ENCODE measurements at places on chromosomes 6 and 20.

- DNase-seq = no peak
Observed at GRCh38 chr6:142856624-142857232, 88.2 kb downstream of the HIVEP2 start.

DNA sequence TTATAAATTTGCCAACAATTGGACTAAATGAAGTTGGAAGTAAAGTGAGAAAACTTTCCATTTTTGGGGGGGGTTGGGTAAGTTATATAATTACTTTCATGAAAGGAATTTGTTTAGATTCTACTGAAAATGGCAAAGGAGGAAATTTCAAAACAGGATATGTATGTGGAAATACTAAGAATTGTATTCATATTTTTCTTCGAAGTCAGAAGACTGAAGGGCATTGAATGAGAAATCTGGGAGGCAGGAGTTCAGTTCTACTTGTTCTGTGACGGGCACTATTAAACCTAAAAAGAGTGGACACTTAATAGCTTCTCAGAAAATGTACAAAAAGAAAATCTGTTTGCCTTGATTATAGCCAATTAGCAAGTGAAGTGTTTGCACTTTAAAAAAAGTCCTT lies 114.7 kb downstream of the PRIM2 start:
- no peak for DNase-seq

GRCh38 chr6:144055121-144055931 lies 40.0 kb downstream of the SF3B5 start:
- no peak for DNase-seq

GRCh38 chr6:124599656-124600055 lies 362.6 kb upstream of the RNF217 start:
- no peak for DNase-seq

DNA sequence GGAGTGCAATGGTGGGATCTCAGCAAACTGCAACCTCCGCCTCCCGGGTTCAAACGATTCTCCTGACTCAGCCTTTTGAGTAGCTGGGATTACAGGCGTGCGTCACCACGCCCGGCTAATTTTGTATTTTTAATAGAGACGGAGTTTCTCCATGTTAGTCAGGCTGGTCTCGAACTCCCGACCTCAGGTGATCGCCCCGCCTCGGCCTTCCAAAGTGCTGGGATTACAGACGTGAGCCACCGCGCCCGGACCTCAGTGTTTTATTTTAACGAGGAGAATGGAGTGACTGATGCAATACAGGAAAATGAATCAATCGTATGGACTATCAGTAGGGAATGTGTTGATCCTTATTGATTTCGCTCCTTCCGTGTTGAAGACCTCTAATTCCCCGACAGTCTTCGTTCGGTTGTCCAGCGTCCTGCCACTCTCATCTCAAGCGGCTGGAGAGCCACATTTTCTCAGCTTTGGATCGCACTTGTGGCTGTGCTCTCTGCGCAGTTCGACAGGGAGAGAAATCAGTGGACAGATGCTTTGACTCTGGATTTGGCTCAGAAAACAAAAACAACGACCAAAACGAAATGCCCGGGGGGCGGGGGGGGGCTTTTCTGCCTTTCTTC lies 166.2 kb downstream of the TRIM27 start:
- no peak for DNase-seq

- no peak for DNase-seq
Observed at GRCh38 chr6:138008791-138009190, 98.4 kb downstream of the PERP start.

- DNase-seq = no peak
Observed at GRCh38 chr20:9744551-9744950, 94.3 kb downstream of the PAK5 start.

DNA sequence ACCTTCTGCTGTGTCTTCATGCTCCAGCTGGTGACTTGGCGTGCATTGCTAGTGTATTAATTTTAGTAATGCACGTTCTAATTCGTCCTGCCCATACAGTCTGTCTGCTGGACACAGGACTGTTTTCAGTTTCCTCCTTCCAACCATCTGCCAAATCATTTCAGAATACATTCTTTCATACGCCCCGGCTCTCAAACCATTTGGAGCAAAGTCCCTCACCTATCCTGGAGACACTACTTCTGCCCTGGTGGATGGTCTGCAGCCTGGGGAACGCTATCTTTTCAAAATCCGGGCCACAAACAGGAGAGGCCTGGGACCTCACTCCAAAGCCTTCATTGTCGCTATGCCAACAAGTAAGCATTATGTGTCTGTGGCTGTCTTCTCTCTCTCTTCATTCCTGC lies 60.5 kb downstream of the FNDC1 start:
- no peak for DNase-seq

- DNase-seq = no peak
Observed at GRCh38 chr6:18047406-18047805, 60.0 kb upstream of the KIF13A start.

- DNase-seq = peak; percentile 17
Observed at GRCh38 chr20:16476032-16476431, 97.2 kb downstream of the KIF16B start.

DNA sequence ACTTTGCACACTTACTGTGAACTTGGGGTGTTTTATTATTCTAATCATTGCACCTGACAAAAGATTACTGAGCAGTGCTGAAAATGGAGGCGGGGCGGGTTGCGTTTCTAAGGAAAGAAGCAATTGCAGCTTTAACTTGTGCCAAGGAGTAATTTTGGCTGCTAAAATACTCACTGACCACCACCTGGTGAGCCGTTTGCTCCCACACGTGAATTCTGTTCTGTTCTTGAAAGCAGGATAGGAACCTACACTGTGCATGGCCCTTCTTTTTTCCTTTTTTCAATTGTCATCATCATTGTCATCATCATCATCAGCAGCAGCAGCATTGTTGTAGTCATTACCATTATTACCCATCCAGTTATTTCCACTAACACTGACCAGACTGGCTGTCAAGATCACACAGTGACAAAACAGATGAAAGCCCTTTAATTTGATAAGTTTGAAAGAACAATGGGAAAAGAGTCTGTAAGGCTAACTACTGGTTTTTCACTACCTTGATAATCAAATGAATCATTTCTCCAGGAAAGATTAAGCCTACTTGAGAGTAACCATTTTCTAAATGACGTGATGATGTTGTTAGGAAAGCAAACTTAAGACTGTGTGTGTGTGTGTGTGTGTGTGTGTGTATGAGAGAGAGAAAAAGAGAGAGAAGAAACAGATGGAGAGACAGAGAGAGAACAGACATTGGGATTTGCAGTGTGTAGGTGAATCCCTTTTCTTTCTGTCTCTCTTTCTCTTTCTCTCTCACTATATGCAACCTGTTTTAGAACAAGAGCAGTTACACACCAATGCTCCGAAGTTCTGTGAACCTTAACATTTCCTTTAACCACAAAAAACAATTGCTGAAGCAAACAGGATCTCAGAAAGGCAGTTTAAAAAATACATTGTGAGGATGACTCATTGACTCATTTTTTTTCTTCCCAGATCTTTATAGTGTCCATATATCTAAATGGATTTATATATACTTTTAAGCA lies 3.8 kb downstream of the RIPOR2 start:
- DNase-seq = no peak

- no peak for DNase-seq
Observed at GRCh38 chr6:80607811-80608391, 501.4 kb downstream of the BCKDHB start.

DNA sequence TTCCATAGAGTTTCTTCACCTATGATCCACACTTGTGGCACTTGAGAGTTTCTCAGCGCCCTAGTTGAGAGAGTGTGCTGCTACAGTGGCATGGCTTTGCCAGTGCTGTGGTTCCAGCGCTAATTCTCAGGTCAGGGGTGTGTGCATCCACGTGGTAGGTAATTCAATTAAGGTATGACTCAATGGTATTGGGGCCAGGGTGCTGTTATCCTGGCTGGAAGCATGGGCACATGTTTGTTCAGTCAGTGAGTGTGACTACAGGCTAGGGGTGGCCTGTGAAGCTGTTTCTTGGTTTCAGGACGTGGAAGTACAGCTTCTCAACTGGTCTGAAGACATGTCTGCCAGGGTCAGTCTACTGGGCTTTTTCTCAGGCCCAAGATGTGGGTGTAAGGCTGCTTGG lies 3.0 kb upstream of the SEMG2 start:
- no peak for DNase-seq

DNA sequence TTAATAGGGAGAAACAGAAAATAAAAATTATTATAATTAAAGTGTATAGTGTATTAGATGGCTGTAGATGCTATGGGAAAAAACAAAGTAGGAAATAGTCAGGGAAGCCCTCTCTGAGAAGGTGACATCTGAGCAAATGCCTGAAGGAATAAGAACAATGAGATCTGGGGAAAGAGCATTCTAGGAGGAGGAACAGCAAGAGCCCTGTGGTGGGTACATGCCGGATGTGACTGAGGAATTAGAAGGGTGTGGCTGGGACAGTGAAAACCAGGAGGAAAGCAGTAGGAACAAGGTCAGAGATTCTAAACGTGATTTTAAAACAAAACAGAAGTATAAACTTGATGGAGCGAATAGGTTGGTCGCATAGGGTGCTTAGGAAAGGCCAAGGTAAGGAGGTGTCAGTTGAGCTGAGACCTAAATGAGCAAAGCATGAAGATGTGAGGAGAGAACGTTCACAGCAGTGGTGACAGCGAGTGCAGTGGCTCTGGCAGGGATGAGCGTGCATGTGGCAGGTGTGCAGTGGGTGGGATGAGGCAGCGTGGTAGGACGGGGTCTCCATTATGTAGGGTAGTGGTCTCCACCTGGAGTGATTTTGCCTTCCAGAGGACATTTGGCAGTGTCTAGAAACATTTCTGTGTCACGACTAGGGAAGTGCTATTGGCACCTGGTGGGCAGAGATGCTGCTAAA lies 97.1 kb upstream of the MRPS10 start:
- no peak for DNase-seq

- no peak for DNase-seq
Observed at GRCh38 chr6:133888929-133889556, at the start of gene TCF21. Gene TCF21, plus strand, starts transcription at chr6:133889113. Its CDS starts 285 bp downstream, at chr6:133889398.

GRCh38 chr20:50138479-50139393 lies 14.8 kb downstream of the PEDS1 start:
- DNase-seq = no peak

DNA sequence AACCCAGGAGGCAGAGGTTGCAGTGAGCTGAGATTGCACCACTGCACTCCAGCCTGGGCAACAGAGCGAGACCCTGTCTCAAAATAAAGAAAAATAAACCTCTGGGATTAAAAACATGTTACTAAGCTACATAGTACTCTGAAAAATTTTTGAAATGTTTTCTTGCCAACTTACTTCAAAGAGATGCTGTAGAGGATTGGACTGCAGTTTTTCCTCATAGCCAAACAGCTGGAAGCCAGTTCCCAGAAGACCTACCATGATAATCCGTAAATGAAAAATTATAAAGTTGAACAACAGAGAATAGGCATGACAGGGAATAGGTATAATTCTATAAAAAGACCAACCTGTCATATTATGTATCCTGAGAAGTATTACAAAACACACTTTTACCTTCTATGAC lies 48.0 kb downstream of the RARS2 start:
- DNase-seq = no peak

- DNase-seq = no peak
Observed at GRCh38 chr6:29559524-29560287, at the start of gene UBD. Gene UBD, minus strand, starts transcription at chr6:29559732. Its CDS starts 31 bp downstream, at chr6:29559701.

GRCh38 chr6:154223296-154223695 lies 133.3 kb downstream of the IPCEF1 start:
- DNase-seq = no peak

DNA sequence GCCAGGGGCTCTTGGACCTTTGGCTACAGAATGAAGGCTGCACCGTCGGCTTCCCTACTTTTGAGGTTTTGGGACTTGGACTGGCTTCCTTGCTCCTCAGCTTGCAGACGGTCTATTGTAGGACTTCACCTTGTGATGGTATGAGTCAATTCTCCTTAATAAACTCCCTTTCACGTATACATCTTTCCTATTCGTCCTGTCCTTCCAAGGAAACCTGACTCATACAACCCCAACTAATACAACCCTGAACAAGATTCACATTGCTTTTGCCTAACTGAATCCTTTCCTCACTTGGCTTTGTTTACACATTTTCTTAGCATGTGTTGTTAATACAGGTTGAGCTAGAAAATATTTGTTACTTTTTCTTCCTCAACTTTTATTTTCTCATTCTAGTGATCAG lies 21.9 kb downstream of the TBXT start:
- no peak for DNase-seq

GRCh38 chr6:43943781-43944250 lies 173.8 kb downstream of the VEGFA start:
- DNase-seq = no peak

DNA sequence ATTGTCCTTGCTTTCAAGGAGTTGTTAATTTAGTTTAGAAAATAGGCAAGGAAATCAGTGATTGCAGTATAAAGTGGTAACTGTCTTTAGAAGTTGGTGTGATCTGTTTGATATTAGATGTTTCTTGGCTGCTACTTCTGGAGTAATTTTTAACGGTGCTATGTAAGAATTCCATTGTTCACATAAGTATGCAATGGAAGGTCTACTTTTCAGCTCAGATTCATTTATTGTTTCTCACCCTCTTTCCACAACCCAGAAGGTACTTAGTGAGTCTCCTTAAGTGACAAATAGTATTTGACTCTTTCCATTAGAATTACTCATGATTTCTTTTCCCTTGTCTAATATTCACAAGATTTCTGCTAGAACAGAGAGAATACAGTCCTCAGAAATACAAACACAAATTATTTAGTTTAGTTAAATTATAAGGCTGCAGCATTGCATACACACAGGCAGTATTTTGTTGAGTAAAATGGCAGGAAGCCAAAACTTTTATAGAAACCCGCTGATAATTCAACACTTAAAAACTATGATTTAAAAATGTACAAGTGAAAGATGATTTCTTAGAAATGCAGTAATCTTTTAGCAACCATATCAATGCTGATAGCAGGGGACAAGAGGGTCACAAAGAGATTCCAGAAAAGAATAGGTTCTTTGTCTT lies 554.3 kb downstream of the CD109 start:
- DNase-seq = no peak

DNA sequence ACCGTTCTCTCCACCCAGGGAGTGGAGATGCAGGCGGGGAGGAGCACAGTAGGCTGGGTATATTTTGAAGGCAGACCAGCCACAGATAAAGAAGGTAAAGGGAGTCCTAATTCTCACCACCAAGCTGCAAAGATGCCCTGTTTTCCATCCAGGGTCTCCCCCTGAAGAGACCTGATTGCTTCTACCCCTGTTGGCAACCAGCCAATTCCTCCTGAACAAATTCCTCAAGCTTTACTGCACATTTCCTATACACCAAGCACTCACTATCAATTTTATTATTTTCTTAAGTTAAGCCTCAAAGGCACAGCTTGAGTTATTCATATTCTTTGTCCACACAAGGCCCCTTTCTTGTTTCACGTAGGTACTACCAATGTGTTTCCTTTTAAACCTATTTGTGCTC lies 214.4 kb downstream of the EYA2 start:
- no peak for DNase-seq

- no peak for DNase-seq
Observed at GRCh38 chr6:163339466-163339865, 75.1 kb upstream of the QKI start.

GRCh38 chr6:151293688-151294016 lies 53.9 kb downstream of the AKAP12 start:
- no peak for DNase-seq

GRCh38 chr20:29079769-29080690 lies 2177.4 kb upstream of the DEFB115 start:
- no peak for DNase-seq

Measured in NCI-H1417 treated with DMSO at 0.1 percent for 48 hours (cell line).